Activated naive CD8-positive, alpha-beta T cell treated with anti-CD3 and anti-CD28 coated beads for 36 hours (primary cell): ENCODE measurements at places on chromosomes 5 and 9. TPM values are rescaled to one million over a fixed set of nuclear protein-coding genes. Genes with fewer than 3 reads are reported as not detected.

Gene TMEM252
- not detected for total RNA-seq

Gene PDLIM4
- 0.31 TPM for total RNA-seq

GRCh38 chr5:135373736-135374515 is 25.1 kb downstream of the MACROH2A1 start:
- DNase-seq = no peak

GRCh38 chr9:127308652-127309434 is 44.3 kb downstream of the GARNL3 start:
- no peak for DNase-seq

GRCh38 chr9:87849144-87849758 is 33.4 kb upstream of the SPATA31E1 start:
- DNase-seq = no peak

- DNase-seq = peak; percentile 21
Observed at GRCh38 chr9:36928670-36929349, 105.3 kb downstream of the PAX5 start.

DNA sequence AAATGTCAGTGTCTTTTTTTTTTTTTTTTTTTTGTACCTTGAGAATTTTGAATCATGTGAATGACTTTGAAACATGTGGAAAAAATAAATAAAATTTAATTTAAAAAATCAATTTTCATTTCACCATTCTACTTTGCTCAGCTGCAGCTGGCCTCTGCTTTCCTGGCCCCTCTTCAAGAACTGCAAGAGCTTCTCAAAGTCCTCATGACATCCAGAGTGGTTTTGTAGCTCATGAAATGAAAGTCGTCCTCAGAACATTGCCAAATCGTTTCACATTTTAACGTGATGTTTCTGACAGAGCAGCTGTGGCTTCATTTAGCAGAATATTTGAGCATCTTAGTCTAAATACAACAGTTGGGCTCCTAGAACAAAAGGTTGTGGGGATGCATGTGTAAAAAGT is 47.9 kb upstream of the TMEM215 start:
- no peak for DNase-seq

DNA sequence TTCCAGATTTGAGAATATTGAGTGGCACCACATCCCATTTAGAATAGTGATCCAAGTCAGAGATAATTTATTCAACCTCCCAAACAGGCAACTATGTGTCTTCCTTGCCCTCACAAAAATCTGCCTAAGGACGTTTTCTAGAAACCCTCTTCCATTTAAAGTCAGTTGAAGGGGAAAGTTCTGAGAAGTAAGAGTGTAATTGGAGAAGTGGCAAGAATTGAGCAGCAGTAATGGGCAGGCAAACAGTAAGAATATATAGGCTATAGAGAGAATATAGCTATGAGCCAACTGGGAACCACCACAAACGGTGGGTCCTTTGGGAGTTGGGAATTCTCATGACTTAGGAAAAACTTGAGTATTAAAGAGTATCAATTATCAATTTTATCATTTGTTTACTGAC is 31.1 kb upstream of the CETN3 start:
- no peak for DNase-seq

DNA sequence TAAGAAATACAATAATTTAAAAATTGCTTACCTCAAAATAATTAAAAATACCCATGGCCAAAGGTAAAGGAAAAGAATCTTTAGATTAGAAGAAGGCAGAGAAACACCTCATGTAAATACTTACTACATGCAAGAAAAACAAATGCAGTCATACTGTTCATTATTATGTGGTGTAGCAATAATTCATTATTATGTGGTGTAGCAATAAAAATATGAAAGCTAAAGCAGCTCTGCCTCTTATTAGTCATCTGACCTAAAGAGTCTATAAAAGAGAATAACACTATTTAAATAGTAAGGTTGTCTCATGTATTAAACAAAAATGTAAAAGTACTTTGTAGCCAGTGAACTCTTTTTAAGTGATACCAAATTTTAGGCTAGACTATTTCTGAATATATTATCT is 6.6 kb downstream of the DTWD2 start:
- no peak for DNase-seq

- no peak for DNase-seq
Observed at GRCh38 chr5:159638954-159639559, 277.2 kb upstream of the ADRA1B start.

DNA sequence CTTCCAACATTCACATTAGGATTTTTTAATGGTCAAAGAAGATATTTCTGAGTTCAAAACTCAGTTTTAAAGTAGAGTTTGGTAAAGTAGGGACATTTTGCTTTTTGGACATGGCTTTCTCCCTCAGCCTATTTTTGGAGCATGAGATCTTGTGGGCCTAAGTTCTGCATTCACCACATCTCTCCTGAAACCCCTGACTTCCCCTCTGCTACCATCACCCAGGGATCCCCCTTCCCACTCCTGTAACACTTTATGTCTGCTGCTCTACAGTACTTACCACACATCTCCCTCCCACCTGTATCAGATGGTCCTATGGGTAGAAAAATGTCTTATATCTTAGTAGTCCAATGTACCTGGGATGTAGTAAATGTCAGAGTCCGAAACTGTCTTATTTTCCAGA is 48.2 kb upstream of the JAK2 start:
- peak; percentile 30 for DNase-seq

- no peak for DNase-seq
Observed at GRCh38 chr5:66870708-66871107, 274.5 kb downstream of the MAST4 start.
